Urothelium cell line (cell line): ENCODE measurements at places on chromosomes 1 and 21.

DNA sequence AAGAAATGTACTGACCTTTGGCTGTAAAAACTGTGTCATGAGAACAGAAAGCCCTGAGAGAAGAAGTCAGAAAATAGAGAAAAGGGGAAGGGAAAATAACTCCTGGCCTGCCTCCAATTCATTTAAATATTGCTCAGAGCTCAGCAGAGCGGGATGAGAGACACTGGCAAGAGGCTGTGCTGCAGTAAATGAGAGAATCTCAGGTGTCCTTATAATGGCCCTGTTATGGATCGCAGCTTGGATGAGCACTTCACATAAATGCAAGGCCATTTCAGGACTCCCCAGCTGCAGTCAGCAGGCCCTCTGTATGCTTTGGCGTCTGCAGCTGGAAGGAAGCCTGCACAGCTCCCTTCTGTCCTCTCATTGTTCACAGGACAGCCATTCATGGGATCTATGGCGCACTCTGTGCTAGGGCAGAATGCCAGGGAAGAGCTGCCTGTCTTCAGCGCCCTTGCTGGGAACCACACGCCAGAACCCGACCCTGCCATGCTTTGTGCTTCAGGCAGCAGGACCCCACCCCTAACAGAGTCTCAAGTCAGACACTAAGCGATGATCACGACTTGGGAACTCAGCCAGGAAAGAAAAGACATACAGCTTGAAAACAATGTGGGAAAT, 20.7 kb upstream of the ABCB10 start:
- DNase-seq = no peak

- DNase-seq = no peak
Observed at GRCh38 chr1:245762396-245762910, 607.7 kb downstream of the KIF26B start.

GRCh38 chr1:245345191-245345884, 190.6 kb downstream of the KIF26B start:
- DNase-seq = no peak

GRCh38 chr1:24248859-24249258, 61.8 kb upstream of the IFNLR1 start:
- no peak for DNase-seq

GRCh38 chr1:29094433-29094832, 29.3 kb downstream of the TMEM200B start:
- no peak for DNase-seq

DNA sequence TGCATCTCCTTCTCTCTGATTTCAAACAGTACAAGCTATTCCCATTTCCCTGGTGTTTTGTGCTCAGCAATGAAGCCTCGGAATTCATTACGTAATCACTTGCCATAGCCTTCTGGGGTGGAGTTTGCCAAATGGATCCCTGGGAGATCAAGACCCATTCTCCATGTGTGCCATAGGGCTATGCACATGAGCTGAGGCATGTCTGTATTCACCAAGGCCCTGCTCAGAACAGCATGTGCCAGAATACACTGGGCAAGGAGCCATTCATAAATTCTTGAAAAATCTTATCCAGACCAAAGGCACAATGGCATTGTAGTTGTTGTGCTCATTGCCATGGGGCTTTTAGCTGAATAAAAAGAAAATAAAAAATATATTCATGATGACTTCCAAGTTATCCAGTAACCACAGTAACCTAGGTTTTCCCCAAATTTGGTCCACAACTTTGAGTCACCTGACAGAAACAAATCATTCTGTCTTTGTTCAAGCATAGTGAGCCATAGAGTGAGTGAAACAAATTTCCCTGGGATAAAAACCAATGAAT, 53.0 kb downstream of the CRB1 start:
- DNase-seq = no peak

DNA sequence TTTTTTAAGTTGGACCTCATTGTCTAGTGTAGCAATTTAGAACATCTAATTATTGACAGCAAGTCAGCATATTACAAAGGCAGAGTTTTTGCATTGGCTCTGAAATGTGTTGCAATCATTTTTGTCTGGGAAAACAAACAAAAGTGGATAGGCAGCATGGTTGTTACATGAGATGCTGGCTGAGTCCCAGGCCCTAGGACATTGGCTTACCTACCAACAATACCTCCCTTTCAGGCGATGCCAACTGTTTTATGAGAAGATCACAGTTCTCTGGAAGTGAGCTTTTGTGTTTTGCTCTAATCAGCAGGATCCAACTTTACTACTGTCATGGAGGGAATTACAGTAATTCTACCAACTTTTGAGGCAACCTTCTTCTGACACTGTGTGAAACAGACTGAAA, 71.5 kb upstream of the CXADR start:
- no peak for DNase-seq

DNA sequence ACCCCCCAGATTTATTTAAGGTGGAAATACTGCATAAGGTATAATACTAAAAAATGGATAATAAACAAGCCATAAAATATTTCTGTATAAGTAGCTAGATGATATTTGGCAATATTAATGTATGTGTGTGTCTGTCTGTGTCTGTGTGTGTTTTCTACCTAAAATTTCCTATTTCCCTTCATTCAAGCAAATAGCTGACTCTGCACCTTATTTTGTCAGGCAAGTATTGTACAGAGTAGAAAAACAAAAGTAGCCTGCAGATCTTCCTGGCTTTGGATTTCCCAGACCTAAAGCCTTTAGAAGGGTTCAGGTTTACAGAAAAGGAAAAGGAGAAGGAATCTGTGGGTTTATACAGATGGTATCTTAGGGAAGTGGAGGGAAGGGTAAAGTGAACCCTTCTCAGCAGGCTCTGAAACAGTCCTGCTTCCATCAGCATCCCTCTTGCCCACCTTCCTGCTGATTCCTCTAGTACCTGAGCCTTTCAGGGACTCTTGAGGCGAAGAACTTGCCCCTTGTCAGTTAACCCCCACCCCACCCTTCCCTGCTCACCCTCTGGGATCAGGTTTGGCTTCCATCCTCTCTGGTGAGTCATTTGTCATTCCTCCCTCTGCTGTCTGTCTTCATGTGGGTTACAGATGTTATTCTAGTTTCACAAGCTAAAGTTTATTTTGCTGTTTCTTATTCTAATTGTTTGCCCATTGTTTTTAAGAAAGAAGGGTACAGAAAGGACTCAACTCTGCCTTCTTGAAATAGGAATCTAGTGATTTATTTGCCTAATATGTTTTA, 21.7 kb upstream of the RGS16 start:
- no peak for DNase-seq

- DNase-seq = no peak
Observed at GRCh38 chr1:27353166-27353565, 11.3 kb downstream of the SYTL1 start.

DNA sequence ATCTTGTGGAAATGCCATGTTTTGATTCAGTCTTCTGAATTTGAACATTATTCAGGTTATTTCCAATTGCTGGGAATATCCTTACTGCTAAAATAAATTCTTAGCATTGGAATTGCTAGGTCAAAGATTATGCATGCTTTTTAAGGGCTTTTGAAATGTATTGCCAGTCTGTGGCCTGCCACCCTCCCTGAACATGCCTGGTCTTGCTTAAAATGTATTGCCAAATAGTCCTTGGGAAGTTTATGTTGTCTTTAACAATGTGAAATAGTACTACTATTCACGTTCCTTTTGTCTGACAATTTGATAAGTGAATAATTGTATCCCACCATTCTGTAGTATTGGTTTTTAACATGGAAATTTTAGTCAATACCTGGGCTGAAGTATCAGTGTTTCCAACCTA, 13.6 kb downstream of the TARDBP start:
- no peak for DNase-seq

DNA sequence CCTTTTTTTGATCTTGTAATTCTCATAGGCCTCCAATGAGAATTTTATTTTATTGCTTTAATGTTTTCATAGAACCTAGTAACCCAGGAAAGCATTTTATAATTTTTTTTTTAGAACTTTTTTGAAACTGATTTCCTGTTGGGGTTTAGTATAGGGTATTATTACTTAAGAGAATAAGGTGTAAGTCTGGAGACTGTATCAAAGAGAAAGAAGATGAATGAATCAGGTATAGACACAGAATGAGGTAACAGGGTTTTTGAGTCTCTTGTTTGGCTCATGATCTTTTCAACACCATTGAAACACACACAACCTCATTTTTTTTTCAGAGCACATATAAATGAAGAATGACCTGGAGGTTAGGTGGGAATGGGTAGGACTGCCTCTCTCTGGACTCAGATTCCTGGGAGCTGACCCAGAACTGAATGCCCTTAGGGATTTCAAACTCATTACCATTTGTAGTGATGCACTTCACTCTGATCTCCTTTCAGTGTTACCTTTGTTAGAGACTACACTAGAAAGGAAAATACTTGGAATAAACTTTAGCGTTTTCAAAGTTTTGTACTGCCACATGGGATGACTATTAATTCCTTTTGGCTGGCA, 51.0 kb downstream of the EPB41 start:
- DNase-seq = no peak

GRCh38 chr1:60911966-60912697, 170.2 kb upstream of the NFIA start:
- no peak for DNase-seq

DNA sequence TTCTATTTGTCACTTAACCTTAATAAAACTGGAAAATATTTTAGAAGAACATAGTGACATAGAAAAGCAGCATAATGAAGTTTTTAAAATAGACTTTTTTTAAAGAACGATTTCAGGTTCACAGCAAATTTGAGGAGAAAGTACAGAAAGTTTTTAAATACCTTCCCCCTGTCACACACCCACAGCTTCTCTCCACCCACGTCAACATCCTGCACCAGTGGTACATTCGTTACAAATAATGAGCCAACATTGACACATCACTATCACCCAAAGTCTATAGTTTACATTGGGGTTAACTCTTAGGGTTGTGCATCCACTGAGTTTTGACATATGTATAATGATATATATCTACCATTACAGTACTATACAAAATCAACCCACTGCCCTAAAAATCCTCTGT, 3.0 kb upstream of the SLC35F3 start:
- no peak for DNase-seq

GRCh38 chr1:158931055-158931737, at the start of gene PYHIN1:
TSS of gene PYHIN1 (plus strand) at chr1:158931552. CDS start at chr1:158936911, 5,359 bp downstream.
- DNase-seq = no peak

DNA sequence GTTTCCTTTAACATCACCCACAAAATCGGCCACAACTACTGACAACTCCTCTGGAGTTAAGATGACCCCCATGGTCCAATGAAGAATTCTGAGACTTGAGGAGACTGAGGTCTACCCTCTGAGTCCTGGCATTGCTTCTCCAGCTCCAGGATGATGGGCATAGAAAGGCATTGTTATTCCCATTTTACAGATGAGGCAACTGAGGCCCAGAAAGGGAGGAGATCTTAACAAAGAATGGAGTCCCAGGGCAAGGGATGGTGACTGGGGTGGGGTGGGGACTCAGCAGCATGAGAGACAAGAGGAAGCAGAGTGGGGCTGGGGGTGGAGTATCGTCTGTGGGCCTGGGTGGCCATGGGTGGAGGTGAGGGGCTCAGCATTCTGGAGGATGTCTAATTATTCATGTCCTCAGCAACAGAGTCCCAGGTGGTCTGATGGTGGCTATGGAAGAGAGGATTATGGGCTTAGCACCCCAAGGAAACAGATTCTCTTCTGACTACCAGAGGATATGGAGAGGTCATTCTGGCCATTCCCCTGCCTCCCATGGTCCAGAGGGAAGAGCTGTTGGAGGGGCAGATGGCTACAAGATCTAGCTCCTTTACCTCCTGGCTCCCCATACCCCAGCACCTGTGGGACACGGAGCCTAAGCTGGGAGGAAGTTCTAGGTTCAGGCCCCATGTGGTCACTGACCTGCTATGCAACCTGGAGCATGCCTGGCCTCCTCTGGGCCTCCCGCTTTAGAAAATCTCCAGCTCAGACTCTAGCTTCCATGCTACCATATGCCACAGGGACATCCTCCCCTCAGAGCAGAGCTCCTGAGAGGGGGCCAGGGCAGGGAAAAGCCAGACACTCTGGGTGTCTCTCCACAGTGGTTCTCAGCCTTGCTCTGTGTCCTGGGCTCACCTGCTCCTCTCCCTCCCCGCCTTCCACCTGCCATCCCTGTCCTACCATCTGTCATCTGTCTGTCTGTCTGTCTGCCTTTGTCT, 37.4 kb upstream of the DMBX1 start:
- no peak for DNase-seq

- no peak for DNase-seq
Observed at GRCh38 chr1:176934370-176934769, 230.1 kb downstream of the ASTN1 start.

DNA sequence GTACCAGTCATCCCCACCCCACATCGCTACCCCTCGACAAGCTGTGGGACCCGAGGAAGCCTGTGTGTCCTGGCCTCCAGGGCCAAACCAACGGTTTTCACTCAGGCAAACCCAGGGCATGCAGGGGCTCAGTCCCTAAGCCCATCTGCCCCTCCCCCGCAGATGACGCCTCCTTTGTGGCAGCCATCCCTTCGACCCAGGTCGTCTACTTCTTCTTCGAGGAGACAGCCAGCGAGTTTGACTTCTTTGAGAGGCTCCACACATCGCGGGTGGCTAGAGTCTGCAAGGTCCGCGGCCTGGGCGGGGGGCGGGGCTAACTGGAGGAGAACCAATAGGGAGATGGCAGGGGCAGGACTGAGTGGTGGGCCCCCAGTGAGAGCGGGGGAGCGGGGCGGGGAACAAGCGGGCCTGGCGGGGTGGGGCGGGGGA, 7.4 kb downstream of the SEMA4A start:
- DNase-seq = no peak

DNA sequence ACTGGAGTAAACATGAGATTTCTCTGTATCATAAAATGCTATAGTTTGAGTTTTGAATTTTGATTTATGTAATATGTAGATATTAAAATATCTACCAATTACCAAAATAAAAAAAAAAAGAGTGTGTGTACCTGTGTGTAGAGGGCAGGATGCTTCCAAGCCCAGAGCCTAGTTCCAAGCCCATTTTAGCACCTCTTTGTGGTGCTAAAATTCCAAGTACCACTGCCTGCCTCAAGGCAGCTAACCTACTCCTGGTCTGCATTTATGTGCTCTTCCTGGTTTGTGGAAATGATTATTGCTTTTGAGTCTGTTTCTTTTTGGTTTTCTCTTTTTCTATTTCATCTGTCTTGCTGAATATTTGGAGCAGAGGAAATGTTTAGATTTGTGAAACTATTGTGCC, 8.7 kb upstream of the POU2F1 start:
- DNase-seq = no peak

GRCh38 chr1:212236664-212237220, 48.5 kb upstream of the PPP2R5A start:
- DNase-seq = no peak

GRCh38 chr1:245577191-245578157, 422.7 kb downstream of the KIF26B start:
- DNase-seq = no peak
